Stimulated activated CD8-positive, alpha-beta memory T cell treated with anti-CD3 and anti-CD28 coated beads, Interleukin-15, amount 100 ng/mL, for 24 hours (primary cell): ENCODE measurements at places on chromosomes 4 and X.

- DNase-seq, result no peak
Observed at GRCh38 chr4:40886931-40887763, 137.4 kb downstream of the NSUN7 start.

- DNase-seq, result no peak
Observed at GRCh38 chrX:45011131-45011530, 138.1 kb downstream of the KDM6A start.

- no peak for DNase-seq
Observed at GRCh38 chr4:54371173-54371572, 142.1 kb downstream of the PDGFRA start.

DNA sequence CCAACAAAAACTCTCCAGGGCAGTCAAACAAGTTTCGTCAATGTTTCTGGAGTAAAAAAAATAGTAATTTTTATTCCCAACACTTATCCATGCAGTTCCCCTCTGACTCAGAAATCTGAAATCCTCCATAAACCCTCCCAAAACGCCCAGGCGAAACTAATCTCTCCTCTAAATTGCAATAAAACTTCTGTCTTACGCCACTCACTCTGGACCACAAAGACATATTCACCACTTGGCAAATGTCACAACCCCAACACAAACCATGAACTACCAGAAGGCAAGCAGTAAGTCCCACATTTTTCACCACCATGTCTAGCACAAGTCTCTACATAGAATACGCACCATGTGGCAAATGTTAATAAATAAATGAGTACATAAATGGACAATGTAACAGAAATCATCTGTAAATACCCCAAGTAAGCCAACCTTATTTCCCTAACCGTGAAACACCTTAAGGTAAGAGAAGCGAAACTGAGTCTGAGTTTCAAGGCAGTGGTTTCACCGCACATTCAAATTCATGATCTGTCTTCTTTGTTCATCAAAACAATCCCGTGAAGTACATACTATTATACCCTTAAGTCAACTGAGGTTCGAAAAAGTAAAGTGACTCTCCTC is 1.6 kb downstream of the PAPSS1 start:
- DNase-seq, result no peak

DNA sequence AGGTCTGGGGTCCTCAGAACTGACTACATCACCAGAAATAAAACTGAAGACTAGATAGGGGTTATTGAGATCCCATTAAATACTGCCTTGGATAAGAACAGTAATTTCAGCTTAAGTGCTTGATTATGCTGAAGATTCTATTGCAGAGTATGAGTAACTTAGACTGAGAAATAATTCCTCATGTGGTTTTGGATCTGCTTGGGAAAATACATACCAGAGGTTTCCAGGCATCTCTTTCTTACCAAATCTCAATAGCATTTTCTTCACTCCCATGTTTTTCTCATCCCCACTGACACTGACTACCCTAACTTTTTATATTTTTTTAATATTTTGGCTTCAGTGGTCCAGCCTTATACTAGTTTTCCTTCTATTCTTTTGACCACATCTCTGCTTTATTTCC is 92.0 kb upstream of the TEX13D start:
- DNase-seq, result no peak

GRCh38 chrX:19800821-19801374 is 86.5 kb downstream of the SH3KBP1 start:
- no peak for DNase-seq

DNA sequence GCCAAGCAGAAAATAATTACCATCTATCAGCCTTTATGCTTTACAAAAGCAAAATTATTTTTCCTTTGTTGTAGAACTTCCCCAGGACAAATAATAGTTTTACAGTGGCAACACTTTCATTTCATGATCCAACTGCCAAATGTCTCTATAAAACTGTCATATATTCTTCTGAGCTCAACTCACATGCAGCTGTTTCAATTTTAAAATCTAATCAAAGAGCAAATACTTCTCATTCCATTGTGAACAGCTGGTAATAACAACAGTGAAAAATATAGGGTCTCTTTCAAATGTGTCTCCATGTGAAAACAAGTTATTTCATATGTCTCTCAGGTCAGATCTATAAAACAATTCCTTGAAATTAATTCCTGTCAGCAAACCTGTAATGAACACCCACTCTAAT is 270.6 kb upstream of the SLC7A11 start:
- DNase-seq, result no peak

DNA sequence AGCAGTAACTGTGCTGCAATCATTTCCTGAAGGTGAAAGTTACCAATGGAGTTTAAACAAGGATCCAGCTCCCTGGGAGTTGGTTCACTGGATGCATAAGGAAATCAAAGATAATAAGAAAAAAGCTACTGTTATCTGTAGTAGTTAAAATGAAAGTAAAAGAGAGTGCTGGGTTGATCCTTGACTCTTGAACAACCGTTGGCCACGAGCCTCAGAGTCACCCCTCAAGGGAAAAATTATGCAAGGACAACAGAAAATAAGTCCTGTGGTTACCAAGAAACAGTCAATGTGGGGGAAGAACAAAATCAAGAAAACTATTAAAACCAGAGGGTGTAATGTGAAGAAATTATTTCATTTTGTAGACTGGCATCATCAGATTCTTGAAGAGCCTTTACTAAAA is 49.7 kb upstream of the DDIT4L start:
- no peak for DNase-seq

DNA sequence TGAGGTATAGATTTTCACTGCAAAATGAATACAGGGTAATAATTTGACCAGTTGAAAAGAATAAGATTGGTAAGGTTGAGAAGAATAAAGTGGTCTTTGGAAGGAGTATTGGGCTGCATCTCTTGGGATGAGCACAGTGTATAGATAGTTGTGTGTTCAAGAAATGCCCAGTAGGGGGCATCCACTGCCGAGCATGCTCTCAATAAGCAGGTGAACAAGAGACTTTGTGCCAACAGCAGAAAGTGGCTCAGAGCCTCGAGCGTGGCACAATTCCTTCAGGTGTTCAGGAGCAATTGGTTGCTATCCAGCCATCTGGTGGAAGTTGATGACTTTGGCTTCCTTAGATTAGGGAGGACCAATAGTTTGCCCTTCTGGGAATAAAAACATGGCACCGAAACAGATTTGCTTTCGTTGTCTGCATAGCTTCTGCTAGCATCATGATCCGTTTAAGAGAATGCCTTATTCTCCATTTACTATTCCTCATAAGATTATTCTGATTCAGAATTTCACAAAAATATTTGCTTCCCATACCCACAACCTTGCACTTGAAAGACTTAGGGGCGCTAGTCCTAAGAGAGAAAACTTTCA is 258.1 kb upstream of the NEIL3 start:
- no peak for DNase-seq

- no peak for DNase-seq
Observed at GRCh38 chrX:39519566-39520301, 578.0 kb downstream of the BCOR start.

GRCh38 chr4:57418133-57418532 is 307.9 kb upstream of the IGFBP7 start:
- DNase-seq, result no peak

GRCh38 chrX:32276153-32276552 is 935.2 kb downstream of the DMD start:
- no peak for DNase-seq

DNA sequence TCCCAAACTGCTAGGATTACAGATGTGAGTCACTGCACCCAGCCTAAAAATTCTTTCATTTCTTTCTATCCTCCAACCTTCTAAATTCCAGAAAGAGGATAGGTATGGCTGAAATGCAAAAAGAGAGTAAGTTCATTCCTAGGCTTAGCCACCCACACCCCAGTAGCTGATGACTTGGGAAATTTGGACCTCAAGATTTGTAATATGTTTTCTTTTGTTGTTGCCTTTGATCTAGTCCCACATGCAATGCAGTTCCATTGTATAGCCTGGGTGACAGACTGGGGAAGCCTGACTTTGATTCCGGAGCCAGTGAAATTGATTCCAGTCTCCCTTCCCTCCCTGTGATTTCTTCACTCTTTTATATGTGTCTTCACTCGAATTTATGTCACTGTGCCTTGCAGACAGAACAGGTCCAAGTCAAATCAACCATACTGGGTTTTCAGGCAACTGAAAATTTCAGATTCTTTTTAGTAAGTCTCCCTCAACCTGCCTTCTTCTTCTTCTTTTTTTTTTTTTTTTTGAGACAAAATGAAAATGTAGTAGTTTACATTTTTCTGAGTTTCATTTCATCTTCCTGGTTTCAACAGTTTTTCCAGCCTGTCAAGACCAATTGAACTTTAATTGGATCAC is 176.2 kb upstream of the RBPJ start:
- DNase-seq, result no peak

DNA sequence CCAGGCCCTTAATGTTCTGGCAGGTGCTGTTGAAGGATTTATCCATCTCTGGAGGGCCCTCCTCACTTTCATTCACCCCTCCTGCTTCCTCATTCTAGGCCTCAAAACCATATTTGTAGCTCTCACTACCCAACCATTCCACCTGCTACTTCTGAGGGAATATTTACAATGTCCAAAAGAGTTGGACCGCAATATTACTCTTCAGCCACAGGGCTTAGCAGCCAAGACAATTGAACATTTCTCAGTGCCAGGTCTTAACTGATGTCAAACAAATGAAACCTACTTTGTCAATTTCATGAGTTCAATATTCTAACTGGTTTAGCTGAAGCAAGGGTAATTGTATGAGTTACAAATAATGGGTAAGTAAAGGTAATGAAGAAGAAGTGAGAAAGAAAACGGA is 113.2 kb downstream of the ENOX2 start:
- DNase-seq, result no peak

DNA sequence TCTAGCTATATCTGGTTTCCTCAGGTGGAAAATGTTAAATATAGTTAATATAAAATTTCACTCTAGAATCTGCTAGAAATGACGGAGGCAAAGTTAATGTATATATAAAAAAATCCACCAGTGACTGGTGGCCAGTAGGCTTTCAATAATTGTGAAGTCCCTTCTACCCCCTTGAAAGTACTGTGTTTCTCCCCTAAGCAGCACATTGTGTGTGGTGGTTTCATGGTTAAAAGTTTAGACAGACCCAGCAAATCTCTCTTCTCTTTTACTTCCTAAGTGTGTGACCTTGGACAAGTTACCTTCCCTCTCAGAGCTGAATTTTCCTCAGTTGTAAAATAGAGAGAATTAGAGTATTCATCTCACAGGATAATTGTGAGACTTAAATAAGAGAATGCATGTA is 600 bp upstream of the HEPH start:
- no peak for DNase-seq

DNA sequence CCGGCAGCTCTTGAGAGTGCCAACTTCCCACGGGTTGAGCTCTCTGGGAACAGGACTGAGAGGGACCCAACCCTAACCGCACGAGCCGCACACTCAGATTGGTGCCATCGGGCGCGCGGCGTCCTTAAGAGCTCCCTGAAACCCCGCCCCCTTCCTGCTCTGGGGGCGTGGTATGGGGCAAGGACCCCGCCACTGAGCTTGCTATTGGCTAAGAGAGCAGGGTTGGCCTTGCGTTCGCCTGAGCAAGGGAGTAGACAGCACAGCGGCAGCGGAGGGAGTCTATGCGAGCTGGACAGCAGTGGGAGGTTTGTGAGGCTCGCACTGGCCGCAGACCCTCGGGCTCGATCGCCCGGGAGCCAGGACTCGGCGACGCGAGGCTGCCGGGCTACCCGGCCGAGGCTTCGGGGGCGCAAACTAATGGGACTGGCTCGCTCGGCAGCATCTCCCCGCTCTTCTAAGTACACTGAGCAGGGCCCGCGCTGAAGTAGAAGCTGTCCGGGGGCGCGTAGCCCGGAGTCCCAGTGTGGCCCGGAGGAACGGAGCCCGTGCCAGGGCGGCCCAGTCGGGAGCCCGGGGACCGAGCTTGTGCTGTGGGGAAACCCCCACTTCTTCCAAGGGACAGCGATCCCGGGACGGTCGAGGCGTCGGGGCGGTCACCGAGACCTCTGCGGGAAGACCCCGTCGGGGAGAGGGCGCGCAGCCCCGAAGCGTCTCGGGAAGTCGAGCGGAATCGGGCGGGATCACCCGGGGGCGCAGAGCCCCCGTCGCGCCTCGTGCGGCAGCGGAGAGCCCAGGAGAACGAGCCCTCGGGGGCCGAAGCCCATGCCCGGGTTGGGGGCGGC is at the start of gene EFNB1:
TSS of gene EFNB1 (plus strand) at position 282 of the 842 bp plus-strand sequence. CDS start 756 bp downstream, outside the sequence.
- peak; percentile 46 for DNase-seq

DNA sequence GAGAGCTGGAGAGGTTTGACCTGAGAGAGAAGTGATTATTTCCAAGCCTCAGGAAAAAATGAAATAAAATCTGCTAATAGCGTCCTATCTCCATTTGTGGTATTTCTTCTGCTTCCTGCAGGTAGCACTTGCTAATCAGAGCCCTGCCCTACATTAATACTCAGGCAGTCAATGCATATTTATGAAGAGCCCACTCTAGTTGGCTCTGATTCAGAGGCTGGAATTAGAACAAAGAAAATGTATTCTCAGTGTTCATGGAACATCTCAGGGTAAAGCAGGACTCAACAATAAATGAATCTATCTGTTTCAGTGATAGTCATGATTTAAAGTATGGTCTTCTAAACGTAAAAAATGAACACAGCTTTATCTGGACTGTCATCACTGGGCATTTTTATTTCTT is 1.4 kb upstream of the ATP8A1 start:
- no peak for DNase-seq
